ENCODE measurements at places on chromosomes 6 and 20.

- peak; percentile 93 for DNase-seq
Observed at GRCh38 chr6:110415086-110415916, at the start of gene DDO. DDO (minus strand) TSS chr6:110415575; CDS start chr6:110413462, 2,113 bp downstream.

- no peak for DNase-seq
Observed at GRCh38 chr6:106885679-106886078, 88.8 kb downstream of the CD24 start.

- no peak for DNase-seq
Observed at GRCh38 chr6:134123666-134124208, 71.3 kb upstream of the SLC2A12 start.

- DNase-seq, result no peak
Observed at GRCh38 chr20:53921443-53921973, 148.9 kb downstream of the BCAS1 start.

- DNase-seq, result no peak
Observed at GRCh38 chr6:26331218-26332073, 33.6 kb upstream of the BTN3A2 start.

DNA sequence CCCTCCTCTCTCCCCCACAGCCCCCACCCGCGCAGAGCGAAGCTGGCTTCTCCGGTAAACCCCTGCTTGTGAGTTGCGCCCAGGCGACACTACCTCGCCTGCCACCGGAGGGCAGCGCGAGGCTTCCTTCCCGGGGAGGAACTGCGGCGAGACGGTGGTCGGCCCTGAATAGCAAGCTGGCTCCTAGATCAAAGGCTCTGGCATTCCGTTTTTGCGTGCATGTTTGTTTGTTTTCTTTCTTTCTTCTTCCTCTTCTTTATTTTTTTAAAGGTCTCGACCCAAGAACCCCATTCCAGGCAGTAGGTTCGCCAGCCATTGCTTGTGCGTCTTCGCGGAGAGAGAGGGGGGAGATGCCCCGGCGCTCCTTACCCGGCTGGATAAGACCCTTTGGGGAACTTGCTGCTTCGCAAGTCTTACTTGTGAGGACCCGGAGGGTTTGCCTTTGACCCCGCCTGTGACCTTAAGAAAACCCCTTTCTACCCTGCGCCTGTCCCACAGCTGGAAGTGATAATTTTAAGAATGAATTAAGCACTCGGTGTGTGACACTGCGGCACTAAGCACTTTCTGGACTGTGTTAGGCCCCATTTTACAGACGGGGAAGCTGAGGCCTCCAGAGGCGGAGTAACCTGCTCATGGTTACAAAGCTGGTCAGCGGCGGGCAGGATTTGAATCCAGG, 92.7 kb upstream of the SIRPA start:
- peak; percentile 64 for DNase-seq

DNA sequence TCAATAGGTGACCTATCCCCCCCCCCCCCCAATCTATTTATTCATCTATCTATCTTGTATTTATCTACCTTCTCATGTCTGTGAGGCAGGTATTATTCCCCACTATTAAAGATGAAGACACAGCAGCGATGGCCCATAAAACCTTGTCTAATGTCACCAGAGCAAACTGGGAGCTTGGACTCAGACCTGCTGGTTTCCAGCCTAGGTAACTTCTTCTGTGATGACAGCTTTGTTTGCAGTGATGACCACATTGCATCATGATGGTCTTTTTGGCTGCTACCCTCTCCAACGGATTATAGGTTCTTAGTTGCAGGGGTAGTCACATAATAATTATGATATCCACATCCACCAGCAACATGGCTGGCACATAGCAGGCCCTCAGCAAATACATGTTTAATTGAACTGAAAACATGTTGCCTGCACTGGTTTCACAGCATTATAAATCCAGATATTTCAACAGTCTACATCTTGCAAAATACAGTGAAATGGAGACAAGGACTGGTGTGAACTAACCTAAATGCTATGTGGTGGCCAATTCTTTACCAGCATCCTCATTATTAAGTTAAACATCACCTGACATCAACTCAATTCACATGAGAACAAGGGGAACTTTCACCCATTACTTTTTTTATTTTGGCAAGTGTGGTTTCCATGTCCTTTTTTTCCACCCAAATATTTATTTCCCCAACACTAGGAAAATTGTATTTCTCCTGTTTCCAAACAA, 712.5 kb upstream of the NRSN1 start:
- no peak for DNase-seq

DNA sequence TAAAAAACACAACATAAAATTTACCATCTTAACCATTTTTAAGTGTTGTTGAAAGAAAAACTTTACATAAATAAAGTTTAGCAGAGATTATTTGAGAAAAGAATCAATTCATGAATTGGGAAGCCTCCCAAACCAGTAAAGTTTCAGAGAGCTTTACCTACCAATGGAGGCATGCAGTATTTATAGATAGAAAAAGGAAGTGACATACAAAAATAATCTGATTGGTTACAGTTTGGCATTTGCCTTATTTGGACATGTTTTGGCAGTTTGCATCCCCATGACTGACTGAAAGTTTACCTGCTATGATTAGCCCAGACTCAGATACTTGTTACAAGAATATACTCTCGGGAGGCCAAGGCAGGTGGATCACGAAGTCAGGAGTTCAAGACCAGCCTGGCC, 3.7 kb upstream of the CMTR1 start:
- no peak for DNase-seq

DNA sequence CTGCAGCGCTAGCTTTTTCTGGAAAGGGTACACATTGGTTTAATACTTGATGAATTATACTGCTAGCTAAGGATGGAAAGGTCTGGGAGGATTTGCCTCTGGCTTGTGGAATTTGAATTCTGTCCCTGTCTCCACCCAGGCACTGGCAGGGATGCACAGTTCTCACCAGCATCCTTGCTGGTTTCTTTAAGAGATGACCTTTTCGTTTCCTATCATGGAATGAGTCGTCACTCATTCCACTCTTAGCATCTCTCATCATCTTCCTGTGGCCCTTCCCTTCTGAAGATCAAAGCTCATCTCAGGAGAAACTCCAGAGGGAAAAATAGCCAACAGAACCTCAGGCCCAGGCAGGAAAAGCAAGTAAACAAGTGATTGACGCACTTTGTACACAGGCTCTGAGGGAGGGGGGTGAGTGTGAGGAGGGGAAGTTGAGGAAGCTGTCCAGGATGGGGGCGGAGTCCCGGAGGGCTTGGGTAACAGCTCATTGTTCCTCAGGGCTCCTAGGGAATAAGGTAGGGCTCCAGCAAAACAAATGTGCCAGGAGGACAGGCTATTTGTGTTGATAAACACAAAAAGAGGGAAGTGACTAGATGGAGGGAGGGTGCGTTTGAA, 25.7 kb upstream of the SAYSD1 start:
- no peak for DNase-seq

DNA sequence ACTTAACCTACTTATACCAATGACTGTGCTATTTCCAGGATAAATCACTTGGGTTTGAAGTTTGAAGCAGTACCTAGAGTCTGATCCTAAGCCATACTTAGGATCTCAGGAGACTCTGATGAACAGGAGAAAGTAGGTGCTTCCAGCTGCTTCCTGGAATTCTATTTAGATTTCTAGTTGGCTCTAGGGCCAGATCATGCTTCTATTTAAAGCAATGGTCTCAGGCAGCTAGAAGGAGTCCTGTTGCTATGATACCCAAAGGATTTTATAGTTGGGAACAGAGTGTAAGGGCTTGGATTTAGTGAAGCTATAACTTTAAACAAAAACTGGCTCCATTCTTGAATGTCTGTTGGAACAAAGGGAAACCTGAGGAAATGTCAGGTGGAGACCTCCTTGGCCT, 52.4 kb upstream of the TINAG start:
- no peak for DNase-seq

DNA sequence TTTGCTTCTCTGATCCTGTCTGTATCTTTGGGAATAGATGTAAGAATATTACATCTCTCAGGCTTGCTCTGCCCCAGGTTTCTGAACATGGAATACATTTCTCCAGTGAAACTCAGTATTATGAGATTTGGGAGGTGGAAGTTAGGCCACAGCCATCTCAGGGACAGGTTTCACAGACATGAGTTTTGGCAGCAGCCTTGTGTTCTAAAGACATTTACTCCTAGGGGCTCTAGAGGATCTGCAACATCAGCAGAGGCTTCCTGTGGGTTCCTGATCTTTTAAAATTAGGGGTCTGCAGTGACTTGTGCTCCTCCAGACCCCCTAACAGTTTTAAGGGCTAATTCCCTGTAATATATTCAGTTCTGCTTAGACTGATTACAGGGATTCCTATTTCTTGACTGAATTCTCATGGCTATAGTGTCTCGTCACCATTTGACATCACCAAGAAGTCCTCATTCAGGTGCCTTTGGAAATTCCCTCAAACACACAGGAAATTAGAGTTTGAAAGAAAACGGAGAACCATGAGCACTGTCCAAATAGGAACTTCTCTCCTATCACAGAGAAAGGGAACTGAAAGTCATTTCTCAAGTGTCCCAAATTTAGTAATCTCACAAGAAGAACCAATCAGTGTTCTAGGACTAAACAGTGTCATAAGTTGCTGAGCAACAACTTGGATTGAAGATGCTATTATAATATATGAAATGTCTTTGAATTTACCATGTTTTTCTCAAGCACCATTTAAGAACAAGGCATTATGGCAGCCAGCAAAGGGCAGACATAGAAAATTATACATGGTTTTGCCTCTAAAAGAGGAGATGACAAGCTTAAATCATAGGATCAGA, 2.5 kb upstream of the HLA-DRA start:
- no peak for DNase-seq

GRCh38 chr6:153167907-153168306, 36.8 kb upstream of the RGS17 start:
- no peak for DNase-seq

DNA sequence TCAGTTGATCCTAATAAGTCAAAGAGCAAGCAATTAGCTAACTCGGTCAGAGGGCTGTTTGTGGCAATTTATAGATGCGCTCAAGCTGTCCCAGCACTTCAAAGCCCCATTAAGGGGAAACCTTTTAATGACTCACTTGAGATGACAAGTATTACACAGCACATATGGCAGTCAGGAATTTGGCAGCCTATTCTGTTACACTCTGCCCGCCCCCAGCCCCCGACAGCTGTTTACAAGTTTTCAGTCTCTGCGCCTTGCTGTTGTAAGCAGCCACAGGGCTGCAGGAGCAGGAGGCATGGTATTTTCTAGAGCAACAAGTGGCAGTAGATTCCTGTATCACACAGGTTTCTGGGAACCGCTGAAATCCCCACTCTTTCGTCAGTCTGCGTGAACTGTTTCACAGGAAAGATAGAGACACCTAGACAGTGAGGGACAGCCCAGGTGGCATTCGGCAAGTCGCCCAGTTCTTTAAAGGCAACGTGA, 263.0 kb downstream of the FOXC1 start:
- DNase-seq, result no peak

- DNase-seq, result no peak
Observed at GRCh38 chr6:67009818-67010217, 1302.8 kb upstream of the EYS start.

- DNase-seq, result no peak
Observed at GRCh38 chr6:64294034-64294433, 658.4 kb downstream of the PHF3 start.

- no peak for DNase-seq
Observed at GRCh38 chr6:99136488-99136887, 188.7 kb upstream of the FBXL4 start.

DNA sequence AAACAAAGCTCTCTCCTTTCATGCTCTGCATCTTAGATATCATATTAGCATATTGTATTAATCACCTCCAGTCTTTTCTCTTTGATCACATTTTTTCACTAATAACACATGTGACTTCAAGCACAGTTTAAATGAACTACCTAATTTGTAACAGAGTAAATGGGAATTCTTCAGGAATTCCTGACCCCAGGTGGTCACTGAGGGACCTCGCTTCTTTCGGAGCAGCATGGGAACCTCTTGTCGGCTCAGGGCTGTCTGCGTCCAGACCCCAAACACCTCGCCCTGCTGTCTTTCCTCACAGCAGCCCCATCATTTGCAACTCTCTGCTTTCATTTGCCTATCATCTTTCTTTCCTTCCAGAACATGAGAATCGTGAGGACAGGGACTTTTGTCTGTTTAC, 103.5 kb downstream of the DACT2 start:
- DNase-seq, result no peak

DNA sequence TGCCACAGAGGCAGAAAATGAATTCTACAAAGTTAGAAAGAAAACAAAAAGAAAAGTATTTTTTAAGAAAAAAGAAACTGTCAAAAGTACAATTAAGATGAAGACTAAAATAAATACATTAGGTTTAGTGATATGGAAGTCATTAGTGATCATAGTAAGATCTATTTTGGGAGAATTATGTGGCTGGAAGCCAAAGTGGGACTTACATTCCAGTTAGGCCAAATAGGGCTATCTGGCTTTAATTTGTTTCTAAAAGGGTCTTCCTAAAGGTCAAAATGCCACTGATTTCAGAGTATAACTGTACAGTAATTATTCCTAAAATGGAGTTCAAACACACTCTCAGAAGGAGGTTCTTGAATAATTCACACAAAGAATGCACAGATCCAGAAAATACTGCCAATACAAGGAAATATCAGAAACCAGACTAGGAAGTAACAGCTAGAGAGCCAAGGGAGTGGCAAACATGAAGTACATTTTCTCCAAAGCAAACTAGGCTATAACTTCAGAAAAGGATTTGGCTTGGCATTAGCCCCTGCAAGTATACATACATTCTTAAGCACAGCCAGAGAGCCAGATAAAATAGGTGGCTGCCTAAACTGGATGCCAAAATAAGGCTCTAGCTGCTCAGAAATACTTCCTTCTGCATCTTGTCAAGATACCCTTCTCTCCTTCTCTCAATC, 45.3 kb downstream of the PDSS2 start:
- no peak for DNase-seq

GRCh38 chr6:170003451-170004160, 252.2 kb downstream of the ERMARD start:
- no peak for DNase-seq

GRCh38 chr20:23049201-23050075, at the start of gene THBD:
THBD (minus strand) TSS chr20:23049672; CDS start chr20:23049504, 168 bp downstream.
- DNase-seq, result peak; percentile 94

- DNase-seq, result peak; percentile 80
Observed at GRCh38 chr20:19885939-19886660, 128.0 kb downstream of the RIN2 start.

DNA sequence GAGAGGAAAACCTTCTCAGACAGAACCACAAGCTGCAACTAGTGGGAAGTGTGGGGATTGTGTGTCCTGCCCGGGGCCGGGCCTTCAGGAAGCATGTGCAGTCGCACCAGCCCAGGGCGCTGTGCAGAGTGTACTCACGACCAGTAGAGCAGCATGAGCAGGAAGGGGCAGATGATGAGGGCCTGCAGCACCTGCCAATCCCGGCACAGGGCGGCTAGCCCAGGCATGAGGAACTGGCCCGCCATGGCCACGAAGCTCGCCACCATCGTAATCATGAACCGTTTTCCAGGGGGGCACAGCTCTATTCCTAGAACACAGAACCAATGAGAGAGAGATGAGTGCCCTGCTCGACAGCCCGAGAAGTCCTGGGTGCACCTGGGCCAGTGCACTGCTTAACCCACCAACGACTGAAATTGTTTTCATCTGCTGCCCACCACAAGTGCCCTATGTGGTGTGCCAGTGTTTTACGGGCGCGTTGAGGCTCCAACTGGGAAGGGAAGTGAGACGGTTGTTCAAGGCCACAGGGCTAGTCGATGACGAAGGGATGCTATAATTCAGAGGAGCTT, 65.0 kb downstream of the PSMG4 start:
- DNase-seq, result no peak
